Mononuclear cell (primary cell): ENCODE measurements at places on chromosomes 6 and 20. TPM values are rescaled to one million over a fixed set of nuclear protein-coding genes. Genes with fewer than 3 reads are reported as not detected.

Gene DUSP22
- 37.7 TPM for total RNA-seq

Gene ADGRG6
- 1.8 TPM for total RNA-seq

Gene TSHZ2
- total RNA-seq, result 21.3 TPM

Gene ARFGEF3
- total RNA-seq, result under 0.01 TPM

Gene IL17A
- not detected for total RNA-seq

Gene OR2B6
- not detected for total RNA-seq

Gene SYCP2
- total RNA-seq, result 1.8 TPM
